ENCODE measurements at places on chromosomes 1 and 21. TPM values are rescaled to one million over a fixed set of nuclear protein-coding genes. Genes with fewer than 3 reads are reported as not detected.

The SMPDL3B gene
- total RNA-seq, result 0.37 TPM

The IL24 gene
- 3.1 TPM for total RNA-seq

The COL8A2 gene
- not detected for total RNA-seq

GRCh38 chr1:229252228-229252984 lies 18.5 kb upstream of the RAB4A start:
- H3K4me1 ChIP-seq, result peaks cover 43% of the 10 kb centered on the region
- H3K27ac ChIP-seq, result peak overlapping the region; percentile 90
- H3K4me3 ChIP-seq, result no peak overlapping the region
- H3K27me3 ChIP-seq, result peaks cover 5% of the 10 kb centered on the region
- H3K36me3 ChIP-seq, result no peaks in the 10 kb centered on the region

GRCh38 chr1:62967031-62967430 lies 183.1 kb downstream of the ATG4C start:
- peaks cover 3% of the 10 kb centered on the region for H3K27me3 ChIP-seq
- no peak for DNase-seq
- H3K4me1 ChIP-seq, result no peaks in the 10 kb centered on the region
- H3K27ac ChIP-seq, result no peak overlapping the region
- no peak overlapping the region for H3K4me3 ChIP-seq

GRCh38 chr1:154181944-154182343 lies 10.0 kb downstream of the TPM3 start:
- H3K4me3 ChIP-seq, result peak overlapping the region; percentile 99
- no peak for DNase-seq
- no peaks in the 10 kb centered on the region for H3K27me3 ChIP-seq

DNA sequence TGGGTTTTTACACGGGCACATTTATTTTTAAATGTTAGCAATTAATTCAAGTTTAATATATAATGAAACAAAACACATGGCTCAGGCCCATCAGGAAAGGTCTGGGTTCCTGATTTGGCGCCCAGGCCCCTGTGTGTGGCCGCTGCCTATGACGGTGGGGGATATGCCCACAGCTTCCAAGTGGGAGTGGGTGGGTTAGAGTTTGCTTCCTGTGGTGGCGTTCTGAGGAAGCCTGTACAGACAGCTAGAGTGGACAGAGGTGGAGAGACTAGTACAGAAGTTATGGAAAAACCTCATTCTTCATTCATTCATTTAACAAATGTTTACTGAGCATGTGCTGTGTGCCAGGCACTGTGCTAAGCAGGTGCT lies 22.4 kb upstream of the EPS8L3 start:
- H3K36me3 ChIP-seq, result peaks cover 4% of the 10 kb centered on the region
- peaks cover 43% of the 10 kb centered on the region for H3K4me1 ChIP-seq
- no peak overlapping the region for H3K4me3 ChIP-seq
- H3K27me3 ChIP-seq, result no peaks in the 10 kb centered on the region

DNA sequence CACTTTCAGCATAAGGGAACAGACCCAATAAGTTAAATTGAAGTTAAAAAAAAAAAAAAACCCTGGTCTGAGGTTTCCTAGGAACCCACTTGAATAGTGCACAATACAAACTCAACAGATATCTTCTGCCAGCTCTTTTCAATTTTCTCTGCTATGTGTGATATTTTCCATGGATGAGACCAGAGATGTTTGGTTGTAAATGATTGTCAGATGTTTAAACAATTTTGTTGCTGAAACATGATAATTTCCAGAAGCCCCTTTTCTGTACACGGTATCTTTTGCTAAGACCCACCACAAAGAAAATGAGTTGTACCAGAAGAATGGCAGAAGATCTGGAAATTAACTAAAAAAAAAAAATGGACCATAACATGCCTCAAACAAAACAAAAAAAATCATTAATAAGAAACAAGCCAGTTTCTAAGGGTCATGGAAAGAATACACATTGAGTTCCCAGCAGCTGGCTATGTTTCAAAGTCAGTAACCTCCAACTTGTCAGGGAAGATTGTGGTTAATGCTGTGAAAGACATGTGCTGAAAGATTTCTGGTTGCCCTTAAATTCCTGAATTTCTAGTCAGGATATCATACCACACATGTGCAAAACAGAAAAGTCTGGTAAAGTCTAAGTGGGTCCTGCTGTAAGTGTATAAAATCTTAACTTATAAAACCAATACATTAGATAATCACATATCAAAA lies 35.6 kb upstream of the MGST3 start:
- no peak for DNase-seq
- no peak overlapping the region for H3K27ac ChIP-seq
- peaks cover 30% of the 10 kb centered on the region for H3K4me1 ChIP-seq
- H3K27me3 ChIP-seq, result peaks cover 48% of the 10 kb centered on the region
- H3K36me3 ChIP-seq, result no peaks in the 10 kb centered on the region
